ENCODE measurements at places on chromosomes 3 and 15.
A peak's percentile ranks its signal among the peaks of the same experiment; 100 is the strongest.

DNA sequence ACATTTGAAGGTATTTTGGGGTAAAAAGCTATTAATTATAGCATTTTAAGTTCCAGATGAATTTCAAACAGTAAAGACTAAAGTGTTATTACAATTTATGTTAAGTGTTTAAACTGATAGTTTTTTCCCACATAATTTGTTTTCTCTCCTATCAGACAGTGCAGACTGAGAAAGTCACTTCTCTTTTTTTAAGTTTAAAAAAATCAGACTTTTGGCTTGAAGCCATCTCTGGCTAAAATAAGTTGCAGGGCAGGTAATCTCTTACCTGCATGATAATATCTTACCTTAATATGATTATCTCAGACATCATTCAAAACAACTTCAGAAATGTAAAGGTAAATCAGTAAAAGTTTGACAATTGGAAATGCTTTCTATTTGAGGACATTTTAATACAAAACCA is 21.5 kb upstream of the RAB6B start:
- no peak for DNase-seq

- DNase-seq: no peak
These were observed 37.2 kb upstream of the CA12 start for GRCh38 chr15:63418811-63419210.

GRCh38 chr3:108223928-108224327 is 1.7 kb upstream of the IFT57 start:
- DNase-seq: peak; percentile 52

DNA sequence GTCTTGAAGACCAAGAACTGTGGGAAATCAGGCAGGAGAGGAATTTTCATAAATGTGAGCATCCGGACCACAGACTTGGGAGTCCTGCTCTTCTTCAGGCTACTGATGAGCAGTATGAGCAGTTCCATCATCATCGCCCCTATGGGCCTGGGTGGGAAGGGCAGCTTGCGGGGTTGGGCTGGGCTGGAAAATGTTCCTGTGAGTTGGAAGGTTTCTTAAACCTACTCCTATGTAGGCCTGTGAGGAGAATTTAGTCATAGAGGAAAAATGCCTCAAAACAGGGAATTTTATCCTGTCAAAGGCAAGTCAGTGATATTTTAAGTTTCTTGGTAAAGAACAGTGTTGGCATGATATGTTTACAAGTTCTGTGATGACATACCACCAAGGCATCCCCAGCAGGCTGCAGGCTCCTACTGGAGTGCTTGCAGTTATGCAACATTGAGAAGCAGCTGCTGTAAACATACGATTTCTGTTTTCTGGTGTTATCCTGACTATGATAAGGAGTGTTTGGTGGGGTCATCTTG is 10.3 kb downstream of the MASP1 start:
- DNase-seq: peak; percentile 53

- no peak for DNase-seq
These were observed 13.0 kb downstream of the FOXP1 start for GRCh38 chr3:71570546-71570945.

DNA sequence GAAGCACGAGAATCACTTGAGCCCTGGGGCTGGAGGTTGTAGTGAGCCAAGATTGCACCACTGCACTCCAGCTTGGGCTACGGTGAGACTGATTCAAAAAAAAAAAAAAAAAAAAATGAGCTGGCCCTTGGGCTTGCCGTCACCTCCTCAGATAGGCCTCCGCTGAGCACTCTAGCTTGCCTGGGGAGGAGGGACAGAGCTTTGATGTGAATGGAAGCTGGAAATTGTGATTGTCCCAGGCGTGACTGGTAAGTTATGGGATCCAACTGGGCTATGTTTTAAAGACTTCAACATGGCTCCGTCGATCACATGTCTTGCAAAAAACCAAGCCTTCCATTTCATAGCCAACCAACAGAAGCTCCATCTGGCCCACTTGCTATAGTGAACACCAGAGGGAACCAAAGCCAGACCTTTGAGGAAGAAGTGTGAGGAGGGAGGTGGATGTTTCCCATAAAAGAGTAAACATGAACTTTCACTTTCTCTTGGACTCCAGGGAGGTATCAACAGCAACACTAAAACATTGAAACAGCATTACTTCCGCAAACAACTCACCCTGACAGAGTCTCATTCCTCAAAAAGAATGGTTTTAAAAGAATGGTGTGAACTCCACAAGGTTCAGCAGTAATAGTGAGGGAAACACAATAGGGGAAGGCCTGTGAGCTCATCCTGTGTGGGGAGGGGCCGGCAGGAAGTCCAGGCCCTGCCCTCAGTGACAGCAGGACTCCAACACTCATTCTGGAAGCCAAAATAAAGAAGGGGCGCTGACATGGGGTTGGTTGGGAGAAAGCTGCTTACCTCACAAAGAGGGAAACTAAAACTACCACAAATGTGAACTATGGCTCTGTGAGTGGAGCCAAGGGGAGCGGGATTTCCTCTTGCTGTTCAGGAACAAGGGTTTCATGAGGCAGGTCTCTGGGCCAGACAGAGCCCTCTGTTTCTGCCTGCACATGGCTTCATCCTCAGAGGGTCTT is 59.2 kb upstream of the IL12A start:
- DNase-seq: peak; percentile 78

Measured in fibroblast of lung (primary cell).